ENCODE measurements at places on chromosomes 1 and 21. TPM values are rescaled to one million over a fixed set of nuclear protein-coding genes. Genes with fewer than 3 reads are reported as not detected.

- no peaks in the 10 kb centered on the region for H3K36me3 ChIP-seq
- peaks cover 3% of the 10 kb centered on the region for H3K27me3 ChIP-seq
- no peak for DNase-seq
- H3K4me3 ChIP-seq: no peak overlapping the region
- no peak overlapping the region for H3K27ac ChIP-seq
Measured at GRCh38 chr21:44750675-44751025, 39.3 kb upstream of the TSPEAR start.

GRCh38 chr21:39314143-39315027 is 953 bp upstream of the BRWD1 start:
- H3K36me3 ChIP-seq: peaks cover 18% of the 10 kb centered on the region
- peak overlapping the region; percentile 99 for H3K27ac ChIP-seq
- peak overlapping the region; percentile 77 for H3K4me3 ChIP-seq
- no peaks in the 10 kb centered on the region for H3K4me1 ChIP-seq

DNA sequence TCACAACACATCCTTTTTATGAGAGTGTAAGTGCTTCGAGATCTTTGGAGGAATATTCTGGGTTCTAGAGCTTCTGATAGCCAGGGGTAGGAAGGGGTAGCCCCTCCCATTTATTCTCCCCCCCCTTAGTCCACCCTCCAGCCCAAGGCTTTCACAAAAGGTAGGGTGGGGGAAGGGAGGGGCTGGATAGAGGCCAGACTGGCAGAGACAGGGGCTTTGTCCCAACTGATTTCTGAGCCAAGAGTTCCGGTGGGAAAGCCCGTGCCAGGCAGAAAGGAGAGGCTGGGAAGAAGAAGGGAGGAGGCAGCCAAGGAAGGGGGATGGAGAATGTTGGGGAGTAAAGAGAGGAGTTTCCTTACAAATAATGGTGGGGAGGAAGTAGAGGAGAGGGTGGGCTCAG is 3.1 kb downstream of the BCAN start:
- no peak for DNase-seq
- peaks cover 14% of the 10 kb centered on the region for H3K4me1 ChIP-seq
- H3K4me3 ChIP-seq: no peak overlapping the region
- H3K27ac ChIP-seq: no peak overlapping the region
- no peaks in the 10 kb centered on the region for H3K36me3 ChIP-seq
- H3K27me3 ChIP-seq: no peaks in the 10 kb centered on the region

Gene AMY2A
- total RNA-seq: not detected

DNA sequence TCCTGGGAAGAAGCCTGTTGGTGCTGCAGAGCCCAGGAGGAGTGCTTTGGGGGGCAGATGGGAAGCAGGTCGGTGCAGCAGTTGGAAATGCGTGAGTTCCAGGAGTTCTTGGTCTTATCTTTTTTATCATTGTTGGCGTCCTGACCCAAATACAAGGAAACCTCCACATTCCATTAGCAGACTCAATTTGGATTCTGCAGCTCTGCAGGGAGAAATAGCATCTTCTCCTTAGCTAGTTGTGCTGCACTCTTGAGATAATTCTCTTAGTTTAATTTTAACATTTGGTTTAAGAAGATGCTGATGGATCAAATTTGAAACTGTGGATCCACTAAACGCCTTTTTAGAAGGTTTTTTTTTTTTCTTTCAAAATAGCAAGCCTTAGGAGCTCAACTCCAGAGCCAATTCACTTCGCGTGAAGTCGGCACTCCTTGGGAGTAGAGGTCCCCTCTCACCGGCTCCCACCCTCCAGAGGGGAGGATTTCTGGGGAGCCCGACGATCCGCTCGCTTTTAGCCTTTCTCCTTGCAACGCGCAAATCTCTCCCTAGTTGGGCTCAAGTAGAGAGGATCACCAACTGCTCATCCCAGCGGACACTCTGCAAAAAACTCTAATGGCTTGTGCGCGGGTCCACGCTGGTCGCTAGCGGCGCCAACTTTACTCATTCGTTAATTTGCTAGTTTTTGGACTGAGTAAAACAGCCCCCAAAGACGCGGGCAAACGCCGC is 1.3 kb downstream of the PLD5 start:
- H3K27ac ChIP-seq: no peak overlapping the region
- no peak overlapping the region for H3K4me3 ChIP-seq
- peaks cover 20% of the 10 kb centered on the region for H3K27me3 ChIP-seq
- no peaks in the 10 kb centered on the region for H3K4me1 ChIP-seq
- no peak for DNase-seq
- H3K36me3 ChIP-seq: no peaks in the 10 kb centered on the region

- no peak overlapping the region for H3K4me3 ChIP-seq
- no peaks in the 10 kb centered on the region for H3K27me3 ChIP-seq
- no peaks in the 10 kb centered on the region for H3K4me1 ChIP-seq
- DNase-seq: no peak
Measured at GRCh38 chr1:54706419-54706818, 9.2 kb upstream of the TTC4 start.

DNA sequence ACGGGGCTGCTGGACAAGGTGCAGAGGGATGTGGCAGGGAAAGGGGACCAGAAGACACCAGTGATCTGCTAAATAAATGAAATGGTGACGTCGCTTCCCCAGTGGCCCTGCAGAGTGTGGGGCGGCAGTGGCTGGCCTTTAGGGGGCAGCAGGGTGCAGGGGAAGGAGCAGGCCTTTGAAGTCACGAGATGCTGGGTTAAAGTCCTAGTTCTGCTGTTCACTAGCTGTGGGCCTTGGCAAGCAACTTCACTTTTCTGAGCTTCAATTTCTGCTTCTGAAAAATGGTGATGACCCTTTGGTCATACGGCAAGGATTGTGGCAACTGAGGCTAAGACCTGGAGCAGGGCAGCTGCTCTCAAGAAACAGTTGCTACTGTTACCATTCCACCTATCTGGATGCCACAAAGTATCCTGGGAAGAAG is 9.2 kb upstream of the GALE start:
- H3K36me3 ChIP-seq: no peaks in the 10 kb centered on the region
- peak; percentile 84 for DNase-seq
